Ovary (tissue), 10 donors: ENCODE measurements at places on chromosomes 3 and 15. TPM values are rescaled to one million over a fixed set of nuclear protein-coding genes. Genes with fewer than 3 reads are reported as not detected.

POLQ gene
- 0.55 TPM for total RNA-seq

CFAP100 gene
- not detected for total RNA-seq

CACNA2D3 gene
- total RNA-seq = 3.1 TPM

STX19 gene
- total RNA-seq = not detected

LEO1 gene
- 8.8 TPM for total RNA-seq

ETFA gene
- 45.8 TPM for total RNA-seq

DNA sequence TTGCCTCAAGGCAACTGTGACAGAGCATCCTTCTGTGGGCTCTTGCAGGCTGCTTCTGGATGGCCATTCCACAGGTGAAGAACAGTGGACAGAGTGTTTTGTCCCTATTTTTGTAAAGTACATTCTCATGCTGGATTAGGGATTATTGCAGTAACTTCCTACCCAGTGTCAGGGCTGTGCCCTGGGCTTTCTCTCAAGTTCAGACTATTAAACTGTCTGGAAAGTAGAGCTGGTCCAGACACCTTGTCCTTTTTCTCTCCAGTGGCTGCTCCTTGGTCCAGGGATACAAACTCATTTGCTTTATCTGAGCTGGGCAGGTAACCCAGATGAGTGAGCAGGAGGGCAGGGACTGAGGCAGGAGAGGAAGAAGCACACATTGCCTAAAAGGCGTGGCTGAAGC lies 37.4 kb upstream of the AGBL1 start:
- no peak for DNase-seq

GRCh38 chr3:175702956-175703355 lies 843.8 kb downstream of the NAALADL2 start:
- no peak for DNase-seq

DNA sequence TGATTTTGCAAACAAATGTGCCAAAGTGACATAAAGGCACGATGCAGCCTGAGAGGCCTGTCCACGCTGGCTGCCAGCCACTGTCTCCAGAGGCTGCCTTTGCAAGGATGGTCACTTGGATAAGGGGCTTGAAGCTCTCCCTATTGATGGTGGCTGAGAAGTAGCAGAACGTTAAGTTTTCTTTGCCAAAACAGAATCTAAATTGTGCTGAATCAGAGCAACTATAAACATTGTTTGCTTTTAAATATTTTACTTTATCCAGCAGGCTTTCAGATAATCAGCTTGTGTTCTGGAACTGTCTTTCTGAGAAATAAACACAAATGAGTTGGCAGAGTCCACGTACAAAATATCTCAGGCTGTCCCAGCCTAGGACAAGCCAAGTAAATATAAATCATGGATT lies 23.8 kb upstream of the CNBP start:
- no peak for DNase-seq

DNA sequence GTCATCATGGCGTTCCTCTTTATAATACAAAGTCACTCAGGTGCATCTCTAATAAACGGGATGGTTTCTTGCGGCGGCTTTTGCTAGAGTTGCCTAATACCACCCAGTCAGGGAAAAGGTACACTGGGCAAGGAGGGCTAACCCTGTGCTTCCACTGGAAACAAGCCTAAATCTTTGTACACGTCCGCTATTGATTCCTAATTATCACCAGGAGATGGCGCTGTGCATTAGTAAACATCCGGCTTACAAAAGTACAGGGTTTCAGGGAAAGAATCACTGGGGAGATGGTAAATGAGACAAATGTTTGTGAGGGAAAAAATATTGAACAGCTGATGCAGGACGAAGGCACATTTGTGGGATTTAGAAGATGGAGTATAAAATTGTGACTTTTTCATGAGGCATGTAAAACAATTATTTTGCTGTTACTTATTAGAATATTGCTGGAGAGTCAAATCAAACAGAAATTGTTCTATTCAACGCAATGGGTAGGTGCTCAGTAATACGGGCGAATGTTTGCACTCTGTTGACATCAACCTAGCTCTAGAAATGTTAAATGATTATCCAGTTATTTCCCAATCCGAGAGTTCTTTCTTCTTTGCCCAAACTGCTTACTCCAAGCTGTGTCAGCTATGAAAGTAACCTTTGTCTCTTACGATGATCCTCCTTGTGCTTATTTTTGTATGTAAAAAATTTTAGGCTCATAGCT lies 50.6 kb downstream of the GMNC start:
- no peak for DNase-seq

- no peak for DNase-seq
Measured at GRCh38 chr3:169542331-169542751, 121.2 kb downstream of the MECOM start.

- DNase-seq = no peak
Measured at GRCh38 chr3:148466143-148466542, 231.6 kb upstream of the AGTR1 start.
